ENCODE measurements at places on chromosomes 4 and X.

GRCh38 chr4:46274717-46275116 lies 115.2 kb downstream of the GABRA2 start:
- no peak for DNase-seq

- DNase-seq = no peak
These were observed 49.9 kb downstream of the ADGRA3 start for GRCh38 chr4:22465996-22466395.

DNA sequence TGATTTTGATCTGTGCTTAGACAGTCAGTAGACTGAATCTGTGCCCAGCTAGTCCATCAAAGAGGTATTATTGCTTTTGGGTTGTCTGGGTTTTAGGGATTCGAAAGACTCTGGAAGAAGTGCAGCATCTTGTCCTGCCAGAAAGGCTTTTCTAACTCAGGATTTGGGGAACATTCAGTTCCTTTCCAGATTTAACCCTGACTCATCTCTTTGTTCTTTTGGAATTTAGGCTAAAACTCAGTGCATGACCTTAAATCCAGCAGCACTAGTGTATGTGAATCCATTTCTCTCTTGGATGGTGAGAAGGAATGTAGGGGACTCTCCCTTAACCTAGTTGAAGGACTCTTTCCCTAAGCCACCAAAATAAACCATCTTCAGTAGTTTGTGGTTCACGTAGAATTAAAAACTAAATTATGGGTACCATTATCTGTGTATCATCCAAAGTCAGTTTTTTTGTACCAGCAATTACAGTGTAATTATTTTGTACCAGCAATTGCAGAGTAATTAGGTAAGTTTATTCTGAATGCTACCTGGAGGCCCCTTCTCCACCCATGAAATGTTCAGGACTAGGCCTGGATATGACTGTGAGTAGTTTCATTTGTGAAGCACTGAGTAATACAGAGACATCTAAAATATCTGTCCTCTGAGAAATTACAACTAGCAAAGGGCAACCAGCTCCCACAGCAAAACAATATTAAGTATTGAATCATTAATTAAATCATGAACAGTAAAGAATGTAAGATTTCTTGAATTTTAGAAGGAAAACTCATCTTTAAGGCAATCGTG lies 384.0 kb downstream of the TMA16 start:
- DNase-seq = no peak

GRCh38 chr4:52164116-52164515 lies 113.0 kb downstream of the SPATA18 start:
- no peak for DNase-seq

DNA sequence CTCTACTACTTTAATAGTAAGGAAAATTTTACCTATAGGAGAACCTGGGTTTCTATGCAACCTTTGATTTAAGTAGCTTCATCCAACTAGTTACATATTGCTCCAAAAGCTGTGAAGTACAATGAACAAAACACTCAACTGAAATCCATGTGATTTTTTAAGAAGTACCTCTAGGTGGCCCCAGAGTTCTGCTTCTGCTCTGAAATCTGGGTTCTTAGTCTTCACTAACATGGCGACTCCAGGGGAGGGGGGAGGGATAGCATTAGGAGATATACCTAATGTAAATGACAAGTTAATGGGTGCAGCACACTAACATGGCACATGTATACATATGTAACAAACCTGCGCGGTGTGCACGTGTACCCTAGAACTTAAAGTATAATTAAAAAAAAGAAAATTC lies 73.4 kb upstream of the MAGEB2 start:
- no peak for DNase-seq

GRCh38 chrX:39499996-39500395 lies 597.8 kb downstream of the BCOR start:
- DNase-seq = no peak

GRCh38 chr4:153345012-153345981 lies 809 bp downstream of the MND1 start:
- no peak for DNase-seq
